Fibroblast of pulmonary artery (primary cell): ENCODE measurements at places on chromosomes 3 and 15.

- peak; percentile 41 for DNase-seq
These were observed 87.9 kb downstream of the ITPR1 start for GRCh38 chr3:4581124-4581424.

DNA sequence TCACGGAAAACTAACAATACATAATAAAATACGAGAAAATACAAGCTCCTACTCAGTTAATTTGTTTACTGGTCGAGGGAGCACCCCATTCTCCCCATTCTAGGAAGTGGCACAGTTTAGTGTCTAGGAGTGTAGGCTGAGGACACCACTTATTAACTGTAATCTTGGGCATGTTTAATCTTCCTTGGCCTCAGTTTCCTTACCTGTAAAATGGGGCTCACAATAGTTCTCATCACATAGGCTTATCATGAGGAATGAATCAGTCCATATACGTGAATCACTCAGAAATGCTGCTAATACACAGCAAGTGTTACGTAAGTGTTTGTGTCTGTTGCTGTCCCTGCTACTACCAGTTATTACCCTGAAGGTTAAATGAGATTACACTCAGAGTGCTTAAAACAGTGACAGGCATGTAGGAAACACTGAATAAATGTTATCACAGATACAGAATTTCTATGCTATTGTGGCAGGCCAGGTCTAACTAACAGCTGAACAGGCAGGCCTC, 210.2 kb downstream of the OSBPL10 start:
- peak; percentile 32 for DNase-seq

DNA sequence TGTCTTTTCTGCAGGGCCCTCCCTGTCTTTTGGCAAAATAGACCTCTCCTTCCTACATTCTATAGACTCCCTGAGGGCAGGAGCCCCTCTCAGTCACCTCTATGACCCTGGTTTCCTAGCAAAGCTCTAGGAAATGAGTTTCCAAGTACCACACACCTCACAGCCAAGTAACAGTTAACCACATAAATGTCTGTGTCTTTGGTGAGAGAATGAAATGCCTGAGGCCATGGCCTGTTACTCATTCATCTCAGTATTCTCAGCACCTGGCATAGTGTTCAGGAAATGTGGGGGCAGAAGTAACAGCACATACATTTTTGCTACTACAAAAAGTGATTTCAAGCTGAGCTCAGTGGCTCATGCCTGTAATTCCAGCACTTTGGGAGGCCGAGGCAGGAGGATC, 21.0 kb downstream of the RFT1 start:
- peak; percentile 76 for DNase-seq

GRCh38 chr3:4856986-4857385, 122.3 kb upstream of the BHLHE40 start:
- no peak for DNase-seq

DNA sequence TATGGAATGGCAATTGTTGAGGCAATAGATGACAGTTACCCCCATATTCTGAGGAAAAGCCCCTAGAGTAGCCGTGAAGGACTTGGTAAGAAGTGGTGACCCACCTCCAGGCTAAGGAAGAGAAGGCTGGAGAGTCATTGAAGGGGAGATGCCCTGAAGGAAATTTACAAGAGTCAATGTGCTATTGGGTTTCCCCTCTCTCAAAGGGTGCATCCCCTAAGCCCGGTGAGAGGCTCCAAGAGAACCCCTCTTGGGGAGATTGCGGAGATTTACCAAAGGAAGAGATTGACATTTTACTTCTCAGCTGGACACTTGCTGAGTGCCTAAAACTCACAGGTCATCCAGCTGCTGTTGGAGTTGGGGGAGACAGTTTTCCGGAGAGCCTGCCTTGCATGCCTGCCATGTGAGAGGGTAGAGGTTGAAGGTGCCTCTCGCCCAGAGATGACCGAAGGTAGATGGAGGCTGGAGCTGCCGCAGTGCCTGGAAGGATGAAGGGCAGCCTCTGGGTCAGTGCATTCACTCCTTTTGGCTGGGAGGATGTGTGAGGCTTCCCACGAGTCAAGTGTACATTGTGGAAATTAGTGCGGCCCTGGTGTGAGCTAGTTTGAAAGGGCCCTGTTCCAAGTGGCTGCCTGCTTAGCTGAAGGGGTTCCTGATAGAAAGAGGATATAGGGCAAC, 30.7 kb downstream of the MESD start:
- DNase-seq, result no peak

DNA sequence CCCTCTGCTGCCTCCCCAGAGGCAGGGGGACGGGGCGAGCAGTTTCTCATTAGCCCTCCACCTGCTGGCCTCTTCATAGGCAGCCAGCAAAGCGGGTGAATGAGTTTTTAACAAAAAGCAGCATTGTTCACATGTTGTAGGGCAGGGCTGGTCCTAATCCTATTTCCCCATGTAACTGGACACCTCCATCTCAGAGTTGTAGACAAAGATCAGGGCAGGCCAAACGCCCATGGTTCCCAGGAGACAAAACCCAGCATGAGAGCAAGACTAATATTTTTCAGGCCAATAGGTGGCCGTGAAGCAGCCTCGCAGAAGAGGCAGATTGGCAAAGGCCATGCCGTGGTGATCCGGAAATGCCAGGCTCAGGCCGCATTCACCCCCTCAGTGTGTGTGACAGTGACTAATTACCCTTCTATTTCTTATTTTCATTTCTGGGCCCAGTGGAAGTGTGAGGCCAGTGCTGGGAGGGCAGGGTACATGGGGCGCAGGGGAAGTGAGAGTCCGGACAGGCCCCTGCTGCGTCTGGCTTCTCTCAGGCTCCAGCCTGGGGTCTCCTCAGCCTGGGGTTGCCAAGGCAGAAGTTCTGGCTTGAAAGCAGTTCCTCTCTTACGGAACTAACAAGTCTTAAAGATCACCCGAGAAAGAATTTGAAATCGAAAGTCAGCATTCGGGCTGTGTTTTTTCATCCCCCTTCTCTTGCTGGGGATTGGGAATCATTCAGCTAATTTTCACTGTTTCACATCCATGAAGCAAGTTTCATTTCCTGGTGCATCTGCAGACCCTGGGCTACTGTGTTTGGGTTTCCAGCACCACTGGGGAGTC, 64.8 kb downstream of the BOC start:
- peak; percentile 49 for DNase-seq

- no peak for DNase-seq
These were observed 423.4 kb upstream of the WNT5A start for GRCh38 chr3:55910543-55910942.

DNA sequence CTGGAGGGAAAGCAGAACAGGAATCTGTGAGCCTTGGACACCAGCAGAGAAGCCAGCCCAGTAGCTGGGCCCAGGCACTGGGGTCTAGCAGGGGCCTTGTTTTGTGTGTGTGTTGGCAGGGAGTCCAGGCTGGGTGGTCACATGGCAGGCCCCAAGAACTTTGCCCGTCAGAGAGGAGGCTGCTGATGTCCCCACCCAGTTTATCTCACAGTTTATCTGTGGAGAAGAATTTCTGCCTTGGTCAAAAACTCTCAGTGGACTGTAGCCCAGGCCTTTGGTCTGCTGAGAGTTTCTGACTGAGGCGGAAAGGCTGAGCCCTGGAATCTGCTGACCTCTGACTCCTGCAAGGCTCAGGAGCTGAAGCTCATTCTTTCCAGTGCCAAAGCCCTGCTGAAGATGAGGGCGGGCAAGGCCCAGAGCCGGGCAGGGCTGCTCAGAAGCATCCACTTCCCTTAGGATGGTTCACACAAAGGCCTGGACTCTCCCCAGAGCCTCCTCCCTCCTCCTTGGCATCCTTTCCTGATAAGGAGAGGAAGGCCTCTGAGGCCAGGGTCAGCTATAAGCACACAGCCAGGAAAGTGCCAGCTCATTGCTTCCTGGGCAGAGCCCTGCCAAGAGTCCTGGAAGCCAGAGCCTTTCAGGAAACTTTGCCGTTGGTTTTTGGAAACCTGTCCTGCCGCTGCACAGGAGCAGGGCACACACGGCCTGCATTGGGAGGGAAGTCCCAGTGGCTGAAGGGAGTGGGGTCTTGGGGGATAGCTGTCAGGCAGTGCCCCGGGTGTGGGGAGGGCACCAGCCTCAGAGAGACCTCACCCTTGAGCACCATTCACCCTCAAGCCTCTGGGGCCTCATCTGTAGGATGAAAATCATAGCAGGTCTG, 37.2 kb upstream of the SLCO2A1 start:
- peak; percentile 45 for DNase-seq

DNA sequence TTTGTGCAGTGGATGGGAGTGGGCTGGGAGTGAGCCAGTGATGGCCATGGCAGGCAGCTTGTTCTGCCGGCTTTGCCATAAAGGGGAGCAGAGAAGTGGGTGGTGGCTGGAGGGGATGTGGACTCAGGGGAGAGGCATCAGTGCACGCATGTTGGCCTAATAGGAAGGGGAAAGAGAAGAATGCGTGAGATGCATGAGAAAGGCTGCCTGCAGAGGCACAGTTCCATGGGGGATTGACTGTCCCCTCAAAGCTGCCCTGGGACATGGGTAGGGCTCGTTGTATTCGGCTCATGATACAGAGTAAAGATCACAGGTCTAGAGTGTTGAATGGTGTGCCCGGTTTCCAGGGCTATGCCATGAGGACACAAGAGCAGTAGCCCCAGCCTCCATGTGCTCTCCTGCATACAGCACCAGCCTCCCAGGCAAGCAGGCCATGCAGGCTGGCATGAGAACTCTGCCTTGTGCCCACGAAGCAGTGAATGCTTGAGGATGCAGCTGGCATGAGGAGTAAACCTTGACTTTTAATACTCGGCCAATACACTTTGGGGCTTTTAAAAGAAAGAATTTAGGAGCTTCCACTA, 68.0 kb upstream of the SNRPA1 start:
- DNase-seq, result no peak

GRCh38 chr3:188972310-188972709, 199.5 kb upstream of the TPRG1 start:
- DNase-seq, result no peak

DNA sequence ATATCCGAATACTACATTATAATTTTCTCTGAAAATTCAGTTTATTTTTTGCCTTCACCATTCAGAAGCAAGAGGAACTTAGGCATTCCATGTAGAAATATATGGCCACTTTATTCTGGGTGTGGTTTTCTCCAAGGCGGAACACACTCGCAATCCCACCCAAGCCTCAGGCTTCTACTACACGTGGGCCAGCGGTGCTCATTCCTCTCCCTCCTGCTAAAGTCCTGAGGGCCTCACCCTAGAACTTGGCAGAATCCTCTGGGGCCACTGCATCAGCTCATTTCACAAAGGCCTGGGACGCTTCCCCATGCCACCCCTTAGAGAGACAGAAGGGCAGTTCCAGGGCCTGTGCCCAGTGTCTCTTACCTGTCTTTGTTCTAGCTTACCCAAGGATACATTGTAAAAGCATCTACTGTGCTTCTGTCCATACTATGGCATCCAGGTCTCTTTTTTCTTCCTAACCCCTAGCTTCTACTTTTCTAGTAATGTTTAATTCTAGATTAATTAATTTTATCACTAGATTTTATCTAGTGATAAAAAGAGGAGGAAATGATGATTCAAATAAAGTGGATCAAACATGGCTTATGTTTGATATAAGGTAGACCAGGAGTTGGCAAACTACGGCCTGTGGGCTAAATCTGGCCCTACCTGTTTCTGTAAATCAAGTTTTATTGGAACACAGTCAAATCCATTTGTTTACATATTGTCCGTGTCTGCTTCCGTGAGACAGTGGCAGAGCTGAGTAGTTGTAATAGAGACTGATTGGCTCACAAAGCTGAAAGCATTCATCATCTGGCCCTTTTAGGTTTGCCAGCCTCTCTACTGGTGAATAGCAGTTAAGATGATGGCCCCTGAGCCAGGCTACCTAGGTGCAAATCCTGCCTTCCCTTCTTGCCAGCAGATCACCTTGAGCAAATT, 29.8 kb downstream of the LARS2 start:
- no peak for DNase-seq

GRCh38 chr3:73212683-73213082, 151.2 kb downstream of the EBLN2 start:
- DNase-seq, result no peak

DNA sequence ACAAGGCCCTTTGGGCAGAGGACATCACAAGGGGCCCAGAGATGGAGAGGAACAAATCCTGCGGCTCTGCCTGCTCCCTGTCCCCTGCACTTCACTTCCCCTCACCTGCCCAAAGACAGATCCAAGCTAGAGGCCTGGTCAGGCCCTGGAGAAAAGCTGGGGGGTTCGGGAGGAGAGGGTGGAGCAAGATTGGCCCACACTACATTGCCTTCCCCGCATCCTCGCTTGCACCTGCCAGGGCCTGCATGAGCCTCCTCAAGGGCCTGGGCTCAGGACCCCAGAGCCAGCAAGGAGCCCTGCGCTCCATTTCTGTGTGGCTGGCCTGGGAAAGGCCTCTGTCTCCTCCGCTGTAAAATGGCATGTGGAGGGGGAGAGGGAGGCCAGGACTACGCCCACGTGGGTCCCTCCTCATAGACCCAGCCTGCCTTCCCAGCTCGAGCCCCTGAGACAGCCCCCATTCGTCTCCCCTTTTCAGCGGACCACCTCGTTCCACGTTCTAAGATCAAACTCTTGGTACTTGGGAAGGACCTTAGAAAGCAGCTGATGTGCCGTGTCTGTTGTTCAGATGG, 106.0 kb downstream of the HMG20A start:
- no peak for DNase-seq

DNA sequence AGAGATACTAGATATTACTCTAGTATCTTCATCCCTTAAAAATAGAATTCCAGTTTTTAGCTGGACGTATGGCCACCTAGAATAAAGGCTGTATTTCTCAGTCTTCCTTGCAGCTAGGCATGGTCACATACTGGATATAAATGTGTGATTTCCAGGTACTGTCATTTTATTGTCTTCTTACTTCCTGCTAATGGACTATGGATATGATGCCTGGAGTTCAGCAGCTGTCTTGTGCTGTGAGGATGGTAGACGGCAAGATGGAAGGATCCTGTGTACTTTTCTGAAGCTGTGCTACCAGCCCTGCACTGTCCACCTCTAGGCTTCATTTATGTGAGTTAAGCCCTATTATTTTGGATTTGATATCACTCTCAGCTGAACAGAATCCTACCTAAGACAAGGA, 83.4 kb downstream of the EBLN2 start:
- DNase-seq, result no peak

DNA sequence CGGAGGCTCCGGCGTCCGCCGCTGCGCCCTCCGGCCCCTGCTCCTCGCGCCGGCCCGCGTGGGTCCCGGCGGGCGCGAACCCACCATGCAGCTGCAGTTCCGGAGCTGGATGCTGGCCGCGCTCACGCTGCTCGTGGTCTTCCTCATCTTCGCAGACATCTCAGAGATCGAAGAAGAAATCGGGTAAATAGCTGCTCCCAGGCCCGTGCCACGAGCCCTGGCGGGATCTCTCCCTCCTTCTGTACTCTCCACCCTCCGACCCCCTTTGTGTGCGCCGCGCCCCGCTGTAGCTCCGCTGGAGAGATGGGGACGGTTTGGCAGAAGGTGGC, 263 bp downstream of the ST8SIA2 start:
- no peak for DNase-seq

- no peak for DNase-seq
These were observed 80.1 kb downstream of the SLC6A1 start for GRCh38 chr3:11072631-11073030.
